Activated CD4-positive, alpha-beta T cell treated with anti-CD3 and anti-CD28 coated beads, Interleukin-2, amount 50 U/mL, for 16 hours (primary cell): ENCODE measurements at places on chromosomes 11 and 22.
A peak's percentile ranks its signal among the peaks of the same experiment; 100 is the strongest.

- no peak for DNase-seq
Observed at GRCh38 chr11:107953446-107953845, 25.2 kb downstream of the RAB39A start.

GRCh38 chr22:20514658-20515406 is 7.4 kb downstream of the MED15 start:
- no peak for DNase-seq

DNA sequence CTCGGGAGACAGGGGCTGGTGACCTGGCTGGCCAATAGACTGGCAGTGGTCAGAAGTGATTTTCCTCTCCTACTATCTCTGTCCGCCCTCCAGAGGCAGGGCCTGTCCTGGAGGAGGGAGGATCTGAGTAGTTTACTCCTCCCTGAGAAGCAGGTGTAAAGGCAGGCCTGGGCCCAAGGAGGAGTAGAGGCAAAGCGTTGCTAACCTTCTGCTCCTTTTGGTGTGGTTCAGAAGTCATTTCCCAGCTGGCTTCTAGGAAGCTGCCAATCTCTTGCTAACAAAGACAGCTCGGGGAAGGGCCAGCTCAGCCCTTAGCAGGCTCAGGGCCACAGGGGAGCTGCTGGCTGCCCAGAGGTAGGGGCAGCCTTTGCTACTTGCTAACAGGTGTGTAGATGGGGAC is 151.1 kb upstream of the NECTIN1 start:
- no peak for DNase-seq

GRCh38 chr11:86588566-86589090 is 83.8 kb downstream of the ME3 start:
- no peak for DNase-seq

GRCh38 chr11:46006418-46007070 is 84.1 kb downstream of the LARGE2 start:
- peak; percentile 63 for DNase-seq

- peak; percentile 56 for DNase-seq
Observed at GRCh38 chr11:57514538-57515331, 767 bp downstream of the SLC43A1 start.

DNA sequence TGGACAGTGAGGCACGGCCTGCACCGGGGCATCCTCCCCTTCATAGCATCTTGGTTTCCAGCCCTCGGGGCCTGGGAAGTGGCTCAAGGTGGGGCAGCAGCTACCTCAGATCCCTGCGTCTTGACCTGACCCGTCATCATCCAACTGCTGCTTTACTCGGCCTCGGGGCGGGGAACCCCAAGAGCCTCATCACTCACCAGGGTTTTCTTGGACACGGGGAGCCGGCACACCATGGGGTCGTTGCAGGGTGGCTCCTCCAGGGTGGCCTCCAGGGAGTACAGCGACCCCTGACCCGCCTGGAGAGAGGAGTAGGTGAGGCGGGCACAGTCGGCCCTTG is 651 bp downstream of the CTSF start:
- no peak for DNase-seq

GRCh38 chr11:109378034-109378433 is 44.0 kb upstream of the C11orf87 start:
- no peak for DNase-seq

- DNase-seq, result no peak
Observed at GRCh38 chr22:19567157-19568009, 43.2 kb upstream of the CLDN5 start.

GRCh38 chr11:58135171-58135570 is 9.8 kb upstream of the OR9I1 start:
- DNase-seq, result no peak

- peak; percentile 62 for DNase-seq
Observed at GRCh38 chr11:135075740-135076139, 663.7 kb upstream of the B3GAT1 start.

DNA sequence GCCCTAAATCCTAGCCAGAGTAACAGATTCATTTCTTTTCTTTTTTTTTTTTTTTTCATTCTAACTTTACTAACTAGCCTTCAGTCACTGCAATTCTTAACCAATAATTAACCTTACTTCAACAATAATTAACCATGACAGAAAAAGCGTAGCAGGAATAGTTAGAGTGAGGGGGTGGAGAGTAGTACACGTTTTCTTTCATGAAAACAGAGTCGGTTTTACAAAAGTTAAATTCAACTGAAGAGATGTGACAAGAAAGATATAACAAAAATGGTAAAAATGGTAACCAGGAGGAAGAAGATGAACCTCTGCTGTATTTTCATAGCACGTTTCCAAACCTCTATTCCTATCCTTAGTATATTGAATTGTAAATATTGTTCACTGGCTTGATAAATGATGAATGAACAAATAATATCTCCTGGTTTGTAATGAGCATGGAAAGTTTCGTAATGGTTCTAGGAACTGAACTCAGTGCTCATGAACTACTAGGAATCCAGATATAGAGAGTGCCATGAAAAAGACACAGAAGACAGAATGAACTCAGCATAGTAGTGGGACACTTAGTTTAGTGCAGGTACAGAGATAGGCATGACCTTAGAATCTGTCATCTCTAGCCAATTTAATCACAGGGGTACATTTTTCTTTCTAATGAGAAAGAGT is 116.5 kb upstream of the ANO5 start:
- DNase-seq, result no peak

GRCh38 chr22:32788904-32789624 is 12.4 kb upstream of the TIMP3 start:
- DNase-seq, result no peak

GRCh38 chr22:47020166-47020565 is 257.7 kb downstream of the TBC1D22A start:
- DNase-seq, result no peak

- DNase-seq, result no peak
Observed at GRCh38 chr22:46971099-46971763, 208.8 kb downstream of the TBC1D22A start.

GRCh38 chr11:125350206-125351032 is 145.6 kb downstream of the FEZ1 start:
- no peak for DNase-seq

- no peak for DNase-seq
Observed at GRCh38 chr22:32571761-32572160, 97.2 kb downstream of the FBXO7 start.

DNA sequence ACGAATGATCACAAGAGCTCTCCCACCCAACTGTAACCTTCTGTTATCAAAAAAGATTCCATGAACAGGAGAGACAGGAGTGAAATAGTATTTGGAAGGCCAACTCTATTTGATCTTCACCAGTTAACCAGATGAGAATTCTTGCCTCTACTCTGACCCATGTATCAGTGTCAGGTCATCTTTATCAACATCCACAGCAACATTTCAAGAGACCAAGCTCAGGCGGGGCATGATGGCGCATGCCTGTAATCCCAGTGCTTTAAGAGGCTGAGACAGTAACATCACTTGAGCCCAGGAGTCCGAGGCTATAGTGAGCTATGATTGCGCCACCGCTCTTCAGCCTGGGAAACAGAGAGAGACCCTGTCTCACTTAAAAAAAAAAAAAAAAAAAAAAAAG is 62.3 kb downstream of the GAB2 start:
- no peak for DNase-seq

DNA sequence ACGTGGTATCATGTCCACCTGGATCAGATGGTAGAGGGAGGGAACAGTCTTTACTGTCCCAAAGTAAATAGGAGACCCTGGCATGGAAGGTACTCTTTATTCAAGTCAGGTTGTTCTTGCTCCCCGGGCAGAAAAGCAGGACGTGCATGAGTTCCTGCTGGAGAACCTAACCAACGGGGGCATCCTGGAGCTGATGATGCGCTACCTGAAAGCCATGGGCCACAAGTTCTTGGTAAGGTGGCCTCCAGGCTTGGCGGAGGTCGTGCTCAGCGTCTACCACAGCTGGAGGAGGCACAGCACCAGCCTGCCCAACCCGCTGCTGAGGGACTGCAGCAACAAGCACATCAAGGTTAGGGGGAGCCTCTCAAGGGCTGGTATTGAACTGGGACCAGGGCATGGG is 48.7 kb downstream of the CABIN1 start:
- no peak for DNase-seq

DNA sequence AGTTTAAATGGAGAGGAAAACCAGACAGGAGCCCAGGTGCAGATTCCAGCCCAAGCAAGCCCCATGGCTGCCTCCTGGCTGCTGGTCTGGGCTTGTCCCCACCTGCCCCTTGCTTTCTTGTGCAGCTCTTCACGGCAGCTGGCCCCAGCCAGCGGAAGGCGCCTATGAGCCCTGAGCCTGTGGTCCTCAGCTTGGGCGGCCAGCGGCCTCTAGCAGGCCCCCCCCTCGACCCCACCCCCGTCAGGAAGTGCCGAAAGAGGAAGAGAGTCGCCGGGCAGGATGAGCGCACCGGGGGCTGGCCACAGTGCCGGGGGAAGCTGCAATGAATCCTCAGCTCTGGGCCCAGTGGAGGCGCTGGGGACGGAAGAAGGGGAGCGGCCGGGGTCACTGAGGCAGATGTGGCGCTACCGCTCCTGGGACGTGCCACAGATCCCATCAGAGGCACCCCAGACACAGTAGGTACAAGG is 2.1 kb upstream of the DGKZ start:
- no peak for DNase-seq

- no peak for DNase-seq
Observed at GRCh38 chr11:64726211-64726641, 3.2 kb upstream of the NRXN2 start.

GRCh38 chr11:76745561-76746207 is 37.5 kb upstream of the TSKU start:
- DNase-seq, result no peak

- no peak for DNase-seq
Observed at GRCh38 chr11:92325416-92325815, 100.8 kb downstream of the FAT3 start.

DNA sequence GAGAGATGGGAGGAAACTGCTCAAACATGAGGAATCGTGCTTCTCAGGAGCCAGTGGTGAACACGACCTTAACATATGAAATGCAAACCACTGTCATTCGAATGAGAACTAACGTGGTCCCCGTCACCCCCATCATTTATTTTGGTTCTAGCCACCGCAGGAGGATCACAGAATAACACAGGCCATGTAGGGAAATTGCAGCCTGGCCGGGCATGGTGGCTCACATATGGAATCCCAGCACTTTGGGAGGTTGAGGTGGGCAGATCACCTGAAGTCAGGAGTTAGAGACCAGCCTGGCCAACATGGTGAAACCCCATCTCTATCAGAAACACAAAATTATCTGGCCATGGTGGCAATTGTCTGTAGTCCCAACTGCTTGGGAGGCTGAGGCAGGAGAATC is 27.1 kb downstream of the KRTAP5-5 start:
- DNase-seq, result no peak

- DNase-seq, result peak; percentile 63
Observed at GRCh38 chr11:11567936-11568650, 53.7 kb downstream of the GALNT18 start.

DNA sequence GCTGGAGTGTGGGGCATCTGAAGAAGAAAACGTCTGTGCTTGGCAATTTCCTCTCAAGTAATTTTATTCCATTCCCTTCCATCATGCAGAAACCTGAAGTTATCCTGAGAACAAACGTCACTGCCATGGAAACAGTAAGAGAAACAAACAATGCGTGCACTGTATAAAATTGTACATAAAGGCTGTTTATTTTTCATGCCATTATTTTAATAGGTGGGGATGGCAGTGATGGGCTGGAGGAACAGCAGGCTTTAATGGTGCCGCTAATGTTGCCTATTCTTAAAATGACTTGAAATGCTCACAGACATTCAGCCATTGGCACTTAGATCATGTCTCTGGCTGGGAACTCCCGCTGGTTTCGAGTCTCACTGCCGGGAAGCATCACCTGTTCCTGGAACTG is 7.5 kb upstream of the SEZ6L start:
- DNase-seq, result no peak

- DNase-seq, result no peak
Observed at GRCh38 chr11:104198576-104198975, 34.6 kb upstream of the PDGFD start.

GRCh38 chr22:45627489-45628233 is 44.0 kb upstream of the ATXN10 start:
- no peak for DNase-seq

DNA sequence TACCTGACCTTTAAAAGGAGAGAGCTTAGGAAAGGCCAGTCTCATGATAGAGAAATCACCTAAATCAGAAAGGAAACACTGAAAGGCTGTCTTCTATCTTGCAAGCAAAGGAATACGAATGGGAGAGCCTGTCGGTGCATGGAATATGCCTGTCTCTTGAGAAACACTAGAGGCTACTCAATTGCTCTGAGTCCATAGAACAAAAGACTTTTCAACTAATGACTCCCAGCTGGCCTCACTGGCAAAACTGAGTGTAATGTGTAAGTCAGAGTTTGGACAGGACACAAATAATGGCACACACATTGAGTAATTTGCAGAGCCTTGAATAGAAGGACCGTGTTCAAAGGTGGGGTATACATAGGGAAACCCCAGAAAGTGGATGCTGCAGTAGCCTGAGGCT is 171.0 kb upstream of the ARHGAP20 start:
- DNase-seq, result no peak

- no peak for DNase-seq
Observed at GRCh38 chr11:111460856-111461255, 51.3 kb downstream of the BTG4 start.

- DNase-seq, result no peak
Observed at GRCh38 chr22:31238057-31238456, 26.0 kb downstream of the LIMK2 start.

DNA sequence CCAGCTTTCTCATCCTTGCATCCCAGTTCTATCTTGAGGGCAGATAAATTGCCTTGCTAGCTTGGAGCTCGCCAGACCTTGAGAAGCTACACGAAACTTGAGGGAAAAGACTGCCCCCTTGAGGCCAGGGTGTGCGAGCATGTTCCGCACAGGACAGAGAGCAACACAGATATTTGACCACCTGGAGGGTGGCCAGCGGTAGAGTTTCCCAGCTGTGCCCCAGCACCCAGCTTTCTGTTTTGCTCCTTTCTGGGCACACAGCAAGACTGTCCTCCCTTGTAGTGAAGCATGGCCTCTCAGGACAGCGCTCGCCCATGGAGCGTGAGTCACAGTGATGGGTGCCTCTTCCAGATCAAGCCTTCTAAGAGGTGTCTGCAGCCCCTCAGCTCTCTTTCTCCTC is 23.5 kb downstream of the SPATA19 start:
- DNase-seq, result peak; percentile 48

- DNase-seq, result no peak
Observed at GRCh38 chr11:8503910-8504364, 90.1 kb downstream of the STK33 start.

DNA sequence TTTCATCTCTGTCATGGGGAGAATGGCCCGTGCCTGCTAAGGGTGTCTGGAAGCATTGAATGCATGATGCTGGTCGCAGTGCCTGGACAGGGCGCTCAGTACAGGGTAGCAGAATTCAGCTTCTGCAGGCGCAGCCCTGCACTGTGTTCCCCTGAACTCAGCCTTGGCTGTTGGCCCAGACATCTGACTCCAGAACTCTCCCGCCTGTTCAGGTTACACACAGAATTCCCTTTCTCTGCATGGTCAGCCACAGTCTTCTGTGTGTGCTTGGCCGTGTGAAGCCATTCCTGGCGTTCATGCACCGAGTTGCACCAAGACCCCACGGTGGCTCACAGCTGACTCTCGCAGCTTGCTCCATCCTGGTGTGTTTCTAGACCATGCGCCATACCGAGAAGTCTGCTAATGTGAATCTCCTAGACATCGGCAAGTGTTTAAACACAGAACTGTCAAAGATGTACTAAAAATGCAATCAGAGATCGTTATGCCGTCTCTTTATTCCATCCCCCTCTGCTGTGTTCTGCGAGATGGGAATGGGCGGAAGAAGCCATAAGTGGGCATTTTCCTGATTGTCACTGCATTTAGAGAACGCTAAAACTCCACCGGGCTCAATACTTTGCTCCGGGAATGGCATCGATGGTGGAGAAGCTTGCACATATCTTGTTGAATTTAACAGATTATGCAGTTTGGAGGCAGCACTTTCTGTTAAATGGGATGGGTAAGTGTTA is 55.6 kb downstream of the MPPED1 start:
- DNase-seq, result no peak
